ENCODE measurements at places on chromosomes 4 and X.

GRCh38 chrX:9899640-9900111, 67.5 kb upstream of the CLDN34 start:
- peak; percentile 23 for DNase-seq

DNA sequence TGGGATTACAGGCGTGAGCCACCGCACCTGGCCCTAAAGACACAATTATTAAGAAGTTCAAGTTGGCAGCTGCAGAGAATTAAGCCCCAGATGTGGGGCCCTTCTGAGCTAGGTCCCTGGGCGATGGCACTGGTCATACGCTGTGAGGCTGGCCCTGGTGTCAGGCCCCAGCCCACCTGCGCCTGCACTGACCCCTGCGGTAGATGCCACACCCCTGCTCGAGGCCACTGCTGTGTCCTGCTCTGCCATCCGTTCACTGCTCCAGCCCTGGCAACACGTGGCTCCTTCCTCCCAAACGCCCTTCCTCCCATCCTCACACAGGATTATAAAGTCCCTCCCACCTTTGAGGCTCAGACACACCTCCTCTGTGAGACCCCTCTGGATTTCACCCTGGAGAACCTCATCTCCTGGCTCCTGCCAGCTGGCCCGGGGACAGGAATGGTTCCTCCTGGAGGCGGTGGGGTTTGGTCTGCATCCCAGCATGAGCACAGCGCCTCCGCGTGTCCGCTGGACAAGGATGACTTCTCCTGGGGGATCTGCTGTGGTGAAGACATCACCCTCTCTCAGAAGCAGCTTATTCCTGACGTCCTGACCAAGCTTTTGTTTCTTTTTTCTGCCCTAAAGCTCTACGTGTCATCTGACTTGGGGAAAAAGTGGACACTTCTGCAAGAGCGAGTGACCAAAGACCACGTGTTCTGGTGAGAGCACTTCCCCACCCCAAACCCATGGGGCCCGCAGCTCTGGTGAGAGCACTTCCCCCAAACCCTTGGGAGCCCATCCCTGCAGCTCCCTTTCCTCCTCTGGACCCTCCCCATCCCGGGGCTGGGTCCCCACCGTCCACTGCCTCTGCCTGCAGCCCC, 219.0 kb upstream of the PSAPL1 start:
- no peak for DNase-seq

DNA sequence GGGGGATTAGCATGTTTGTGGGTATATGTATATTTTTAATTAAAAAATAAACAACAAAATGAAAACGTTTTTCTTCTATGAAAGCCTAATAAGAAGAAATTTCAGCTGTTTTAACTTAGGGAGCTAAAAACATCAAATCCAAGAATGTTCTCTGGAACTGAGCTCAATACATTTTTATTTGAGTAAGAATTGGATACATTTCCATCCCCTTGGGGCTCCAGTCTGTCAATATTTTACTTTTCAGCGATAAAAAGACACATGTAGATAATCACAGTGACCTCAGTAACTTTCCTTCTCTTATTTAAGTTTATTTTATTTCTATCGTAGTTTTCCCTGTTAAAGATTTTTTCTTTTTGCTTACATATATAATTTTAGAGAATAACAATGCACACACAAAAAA, 59.3 kb downstream of the ELOVL6 start:
- DNase-seq: no peak

DNA sequence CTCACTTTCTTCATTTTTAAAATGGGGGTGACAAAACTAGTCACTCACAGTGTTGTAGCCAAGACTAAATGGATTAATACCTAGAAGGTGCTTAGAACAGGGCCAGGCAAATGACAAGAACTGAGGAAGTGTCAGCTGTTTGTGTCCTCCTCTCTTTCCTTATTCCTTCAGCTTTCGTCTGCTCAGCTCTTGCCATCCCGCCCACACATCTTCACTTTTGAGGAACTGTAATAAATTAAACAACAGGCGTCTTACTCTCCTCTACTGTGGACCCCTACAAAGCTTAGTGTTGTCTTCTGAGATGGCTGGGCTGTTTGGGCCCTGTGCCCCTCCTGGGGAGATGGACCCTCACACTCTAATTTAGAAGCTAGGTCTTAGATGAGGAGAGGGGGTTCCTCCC, 2.7 kb downstream of the HPSE start:
- no peak for DNase-seq

DNA sequence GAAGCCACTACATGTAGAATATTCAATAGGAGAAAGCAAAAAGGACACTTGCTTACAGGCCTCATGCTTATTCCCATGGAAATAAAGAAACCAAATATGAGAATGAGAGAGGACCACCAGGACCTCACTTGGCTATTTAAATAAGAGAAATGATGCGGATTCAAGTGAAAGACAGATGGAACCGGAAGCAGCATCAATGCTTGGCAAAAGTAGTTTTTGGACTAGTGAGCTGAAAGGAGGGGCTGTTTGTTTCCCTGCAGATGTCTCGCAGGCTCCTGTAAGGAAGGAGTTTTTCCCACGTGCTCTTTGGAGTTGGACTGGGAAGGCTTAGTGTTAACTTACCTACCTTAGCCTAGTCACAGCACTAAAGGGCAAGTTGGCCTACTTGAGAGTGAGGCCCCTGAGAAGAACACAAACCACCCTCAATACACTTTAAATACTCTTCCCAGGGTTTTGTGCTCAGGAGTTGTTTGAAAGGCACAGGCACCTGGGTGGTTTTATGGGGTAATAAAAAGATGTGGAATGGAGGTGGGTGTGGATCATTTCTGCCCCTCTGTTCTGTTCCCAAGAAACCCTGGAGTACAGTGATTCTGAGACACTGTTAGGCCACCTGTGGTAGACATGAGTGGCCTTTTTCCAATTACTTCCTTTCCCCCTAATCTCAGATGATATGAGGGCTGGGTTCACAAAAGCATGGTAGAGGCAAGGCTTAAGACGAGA, 113.3 kb upstream of the C1GALT1C1 start:
- DNase-seq: no peak

DNA sequence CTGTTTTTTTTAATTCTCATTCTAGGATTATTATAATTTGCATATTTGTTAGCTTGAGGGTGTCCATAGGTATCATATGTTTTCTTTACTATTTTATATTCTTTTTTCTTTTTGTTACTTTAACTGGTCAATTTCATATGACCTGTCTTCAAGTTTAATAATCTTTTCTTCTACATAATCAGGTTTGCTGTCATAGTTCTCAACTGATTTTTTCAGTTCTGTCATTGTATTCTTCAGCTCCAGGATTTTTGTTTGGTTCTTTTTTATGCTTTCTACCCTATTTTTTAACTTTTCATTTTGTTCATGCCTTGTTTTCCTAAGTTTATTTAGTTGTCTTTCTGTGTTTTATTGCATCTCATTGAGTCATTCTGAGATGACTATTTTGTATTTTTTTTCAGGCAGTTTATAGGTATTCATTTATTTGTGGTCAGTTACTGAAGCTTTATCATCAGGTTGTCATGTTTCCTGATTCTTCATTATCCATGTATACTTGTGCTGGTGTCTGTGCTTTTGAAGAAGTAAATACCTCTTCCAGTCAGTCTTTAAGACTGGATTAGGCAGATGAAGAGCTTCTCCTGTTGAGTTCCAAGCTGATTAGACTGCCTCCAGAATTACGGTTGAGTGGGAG, 220.3 kb upstream of the VEGFC start:
- no peak for DNase-seq

- DNase-seq: no peak
Observed at GRCh38 chrX:68461576-68461975, 28.3 kb upstream of the OPHN1 start.

DNA sequence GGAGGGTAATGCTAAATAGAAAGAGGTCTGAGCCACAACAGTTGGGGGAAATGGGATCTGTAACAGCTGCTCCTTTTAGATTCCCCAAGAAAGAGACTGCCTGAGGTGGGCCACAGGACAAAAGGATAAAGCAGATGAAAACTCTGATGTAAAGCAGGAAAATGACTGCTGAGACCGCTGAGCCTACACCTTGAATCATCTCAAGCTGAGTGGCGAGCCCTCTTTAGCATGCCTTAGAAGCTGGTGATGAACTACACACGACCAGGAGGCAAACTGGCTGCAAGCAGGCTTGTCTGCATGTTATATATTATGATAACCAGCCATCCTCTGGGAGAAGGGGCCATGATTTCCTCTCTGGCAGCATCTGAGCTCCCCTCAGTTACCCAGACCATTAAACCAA, 88.4 kb downstream of the TTC29 start:
- no peak for DNase-seq

- no peak for DNase-seq
Observed at GRCh38 chrX:134734466-134734952, 76.2 kb upstream of the PLAC1 start.

GRCh38 chr4:68369142-68369805, 19.4 kb upstream of the YTHDC1 start:
- no peak for DNase-seq

GRCh38 chr4:139461022-139461628, 7.2 kb downstream of the RAB33B start:
- DNase-seq: no peak

DNA sequence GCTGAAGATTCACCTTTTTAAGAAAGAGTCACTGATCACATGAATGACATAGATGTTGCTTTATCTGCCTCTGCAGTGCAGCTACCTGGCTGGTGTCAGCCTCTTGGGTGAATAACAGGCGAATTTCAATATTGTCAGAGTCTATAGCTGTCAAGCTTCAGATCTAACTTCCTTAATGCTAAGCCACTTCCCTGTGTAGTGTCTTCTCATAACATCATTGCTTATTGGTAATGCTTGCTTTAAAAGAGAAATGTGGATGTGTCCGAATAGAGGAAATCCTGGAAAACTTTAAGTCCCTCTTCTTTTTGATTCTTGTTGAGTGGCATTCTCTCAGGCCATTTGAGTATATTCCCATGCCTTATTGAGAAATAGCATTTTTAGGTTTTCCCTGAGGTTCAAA, 7.3 kb upstream of the IGFBP7 start:
- DNase-seq: no peak

GRCh38 chrX:124726292-124726691, 379.9 kb downstream of the SH2D1A start:
- DNase-seq: no peak

DNA sequence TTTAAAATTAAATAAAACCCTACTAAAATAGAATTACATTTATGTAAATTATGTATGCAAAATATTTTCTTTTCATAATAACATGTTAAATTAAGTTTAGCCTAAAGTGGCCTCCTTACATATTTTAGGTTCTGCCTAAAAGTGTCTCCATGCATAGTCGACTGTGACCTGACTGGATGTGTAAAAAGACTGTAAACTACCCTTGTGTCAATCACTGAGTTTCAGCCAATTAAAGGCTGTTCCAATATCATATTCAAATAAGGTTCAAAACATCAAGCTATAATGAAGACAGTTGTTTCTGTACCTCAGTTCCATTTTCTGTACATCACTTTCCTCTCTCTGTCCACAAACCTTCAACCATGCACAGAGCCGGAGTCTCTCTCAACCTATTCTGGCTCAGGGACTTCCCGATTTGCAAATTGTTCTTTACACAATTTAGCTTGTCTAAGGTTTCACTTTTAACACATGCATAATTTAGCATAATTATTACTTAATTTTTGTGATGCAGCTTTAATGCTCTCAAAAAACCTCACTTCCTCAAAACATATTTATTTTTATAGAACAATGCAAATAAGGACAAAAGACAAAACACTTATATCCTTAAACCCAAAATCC, 60.1 kb downstream of the SH3RF1 start:
- no peak for DNase-seq

DNA sequence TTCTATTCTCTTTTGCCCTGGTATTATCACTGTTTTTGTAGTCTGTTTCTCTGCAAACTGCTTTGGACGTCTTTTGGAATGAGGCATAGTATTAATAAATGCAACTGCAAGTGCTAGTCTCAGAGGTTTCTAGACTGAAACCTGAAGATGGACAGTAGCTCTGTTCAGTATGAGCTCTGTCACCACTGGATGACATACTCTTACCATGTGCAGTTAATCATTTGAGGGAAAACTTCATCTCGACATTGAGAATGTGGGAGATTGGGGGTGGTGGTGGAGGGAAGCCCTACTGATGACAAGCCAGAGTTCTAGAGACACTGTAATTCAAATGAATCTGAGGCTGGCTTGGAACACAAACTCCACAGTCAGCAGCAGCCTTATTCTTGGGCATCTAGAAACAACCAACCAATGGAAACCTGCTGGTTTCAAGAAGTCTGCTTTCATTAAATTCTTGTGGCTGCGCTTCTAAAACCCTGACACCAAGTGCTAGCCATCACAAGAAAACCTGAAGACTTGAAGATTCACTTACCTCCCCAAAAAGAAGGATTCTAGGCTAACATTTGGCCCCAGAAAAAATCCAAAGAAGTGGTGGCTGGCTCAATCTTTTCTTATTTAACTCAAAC, 161.7 kb downstream of the RASL11B start:
- no peak for DNase-seq

- no peak for DNase-seq
Observed at GRCh38 chrX:148698221-148698620, 197.8 kb downstream of the AFF2 start.

- DNase-seq: no peak
Observed at GRCh38 chr4:83318666-83319065, 16.0 kb downstream of the HPSE start.

DNA sequence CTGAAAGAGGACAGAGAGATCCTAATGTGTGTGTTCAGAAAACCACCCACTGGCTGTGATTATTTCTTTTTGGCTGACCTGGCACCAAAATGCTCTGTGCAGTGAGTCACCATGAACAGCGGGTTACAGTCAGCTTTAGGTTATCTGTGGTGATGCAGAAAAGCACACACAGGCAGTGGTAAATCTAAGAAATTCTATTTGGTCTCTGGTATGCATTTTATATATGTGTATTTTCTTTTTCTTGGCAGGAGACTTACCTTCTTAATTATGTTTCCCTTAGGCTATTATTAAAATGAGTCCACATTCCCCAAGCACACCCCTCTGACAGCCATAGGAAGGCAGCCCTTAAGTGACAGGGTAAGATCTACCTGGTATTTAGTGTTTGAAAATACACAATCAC, 79.1 kb upstream of the TFDP3 start:
- DNase-seq: no peak

GRCh38 chr4:89674876-89675459, 162.0 kb downstream of the SNCA start:
- no peak for DNase-seq

GRCh38 chrX:2391869-2392606, 108.7 kb downstream of the DHRSX start:
- DNase-seq: no peak

GRCh38 chrX:152276277-152276676, 137.9 kb upstream of the MAGEA10 start:
- DNase-seq: no peak

DNA sequence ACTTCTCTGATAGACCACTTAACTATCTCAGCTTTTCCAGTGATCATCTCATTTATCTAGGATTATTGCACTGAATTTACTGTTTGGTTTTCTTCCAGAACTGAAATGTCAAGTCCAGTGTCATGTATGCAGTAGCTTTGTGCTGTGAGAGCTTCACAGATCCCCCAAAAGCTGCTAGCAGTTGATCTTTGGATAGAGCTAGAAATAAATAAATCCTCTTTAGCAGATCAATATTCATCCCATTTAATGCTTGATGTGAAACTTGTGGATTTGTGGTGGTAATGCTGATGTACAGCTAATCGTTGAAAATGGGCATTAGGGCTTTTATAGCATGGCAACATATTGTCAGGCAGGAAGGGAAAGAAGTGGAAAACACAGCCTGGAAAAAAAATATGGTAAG, 509.6 kb upstream of the FAM241A start:
- DNase-seq: no peak

GRCh38 chr4:128285085-128285997, 2.3 kb downstream of the PGRMC2 start:
- no peak for DNase-seq

GRCh38 chr4:119125931-119126330, 9.7 kb upstream of the MYOZ2 start:
- DNase-seq: no peak

- DNase-seq: no peak
Observed at GRCh38 chrX:141642979-141643378, 53.5 kb downstream of the SPANXA2 start.

Data from stimulated activated CD4-positive, alpha-beta T cell treated with anti-CD3 and anti-CD28 coated beads, Interleukin-2, amount 100 ng/mL, for 24 hours (primary cell).